Left colon (tissue), 2 donors: ENCODE measurements at places on chromosomes 16 and 17. TPM values are rescaled to one million over a fixed set of nuclear protein-coding genes. Genes with fewer than 3 reads are reported as not detected.

GRCh38 chr16:53085369-53085843 lies 30.6 kb downstream of the CHD9 start:
- DNase-seq: no peak

- no peak for DNase-seq
These were observed 108.5 kb downstream of the RAB11FIP4 start for GRCh38 chr17:31499771-31500554.

- DNase-seq: no peak
These were observed 63.6 kb upstream of the TBX2 start for GRCh38 chr17:61335845-61336655.

The CES5A gene
- not detected for total RNA-seq

The HS3ST2 gene
- 0.24 TPM for total RNA-seq
